Stimulated activated naive CD4-positive, alpha-beta T cell treated with Interleukin-2 at 50 U/mL for 16 hours (primary cell): ENCODE measurements at places on chromosomes 12 and 14.

DNA sequence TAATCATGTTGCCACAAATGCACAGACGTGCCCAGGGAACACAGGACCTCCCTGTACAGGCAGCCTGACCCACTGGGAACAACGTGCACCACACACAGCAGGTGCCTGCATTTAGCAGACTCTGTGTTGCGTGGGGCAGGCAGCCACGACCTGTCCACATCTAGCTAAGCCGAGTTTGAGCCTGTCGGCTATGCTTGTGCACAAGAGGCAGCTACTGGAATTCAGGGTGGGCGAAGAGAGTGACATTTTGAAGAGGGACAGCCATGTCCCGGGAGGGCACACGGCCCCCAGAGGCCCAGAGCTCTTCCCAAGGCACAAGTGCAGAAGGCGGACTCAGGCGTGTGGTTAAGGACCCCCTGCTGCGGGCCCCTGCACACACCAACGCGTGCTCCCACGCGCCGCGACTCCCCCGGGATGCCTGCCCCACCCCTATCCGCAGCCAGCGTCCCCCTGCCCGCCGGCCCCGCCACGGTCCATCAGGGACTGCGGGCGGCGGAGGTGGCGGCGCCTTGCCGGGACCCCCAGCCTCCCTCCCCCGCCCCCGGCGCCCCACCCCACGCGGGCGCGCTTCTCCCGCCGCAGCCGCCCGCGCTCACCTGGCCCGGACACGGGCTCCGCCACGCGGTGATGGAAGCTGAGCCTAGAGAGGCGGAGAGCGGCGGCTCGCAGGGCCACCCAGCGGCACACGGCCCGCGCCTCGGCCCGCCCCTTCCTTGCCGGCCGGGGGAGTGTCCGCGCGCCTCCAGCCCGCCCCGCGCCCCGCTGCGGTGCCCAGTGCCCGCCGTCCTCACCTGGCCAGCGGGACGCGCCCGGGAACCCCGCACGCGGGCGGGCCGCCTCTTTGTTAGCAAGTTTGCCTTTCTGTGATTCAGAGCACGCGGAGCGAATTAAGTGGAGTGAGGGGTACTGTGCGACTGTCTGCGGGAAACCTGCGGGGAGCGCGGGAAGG, 125.3 kb upstream of the PRMT8 start:
- no peak for DNase-seq

DNA sequence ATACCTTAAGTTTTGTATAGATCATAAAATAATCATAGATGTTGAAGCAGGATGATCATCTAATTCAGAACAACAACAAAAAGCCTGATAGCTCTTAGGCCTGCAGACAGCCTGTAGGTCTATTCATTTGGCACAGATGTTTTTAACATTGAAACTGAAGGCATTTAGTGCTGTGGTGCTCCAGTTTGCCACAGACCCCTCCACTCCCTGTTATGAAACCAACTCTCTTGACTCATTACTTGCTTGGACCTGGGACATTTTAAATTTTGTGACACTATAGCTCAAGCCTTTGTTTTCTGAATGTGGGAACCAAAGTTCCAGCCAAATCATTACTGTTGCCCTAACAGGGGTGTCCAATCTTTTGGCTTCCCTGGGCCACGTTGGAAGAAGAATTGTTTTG, 9.1 kb downstream of the PRKCH start:
- DNase-seq = no peak

DNA sequence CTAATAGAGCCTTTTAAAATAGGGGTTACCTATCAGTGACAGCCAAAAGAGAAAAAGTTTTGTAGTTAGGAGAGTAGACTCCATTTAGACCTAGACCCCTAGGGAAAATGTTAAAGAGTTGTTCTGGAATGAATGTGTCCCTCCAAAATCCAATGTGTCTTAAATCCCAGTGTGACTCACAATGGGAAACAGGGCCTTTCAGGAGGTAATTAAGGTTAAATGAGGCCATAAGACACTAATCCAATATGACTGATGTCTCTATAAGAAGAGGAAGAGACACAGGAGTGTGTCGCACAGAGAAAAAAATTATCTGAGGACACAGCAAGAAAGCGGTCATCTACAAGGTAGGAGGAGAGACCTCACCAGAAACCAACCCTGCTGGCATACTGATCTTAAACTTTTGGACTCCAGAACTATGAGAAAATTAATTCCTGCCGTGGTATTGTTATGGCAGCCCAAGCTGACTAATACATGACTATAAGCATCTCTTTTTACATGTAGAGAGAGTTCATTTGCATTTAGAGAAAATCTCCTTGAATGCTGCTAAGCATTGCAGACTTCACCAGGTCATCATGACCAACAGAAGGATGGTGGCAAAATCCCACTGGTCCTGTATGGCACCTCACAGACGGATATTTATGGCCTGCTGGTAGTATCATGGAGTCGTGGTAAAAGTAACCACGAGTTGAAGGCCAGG, 259.6 kb upstream of the TMTC1 start:
- DNase-seq = no peak

DNA sequence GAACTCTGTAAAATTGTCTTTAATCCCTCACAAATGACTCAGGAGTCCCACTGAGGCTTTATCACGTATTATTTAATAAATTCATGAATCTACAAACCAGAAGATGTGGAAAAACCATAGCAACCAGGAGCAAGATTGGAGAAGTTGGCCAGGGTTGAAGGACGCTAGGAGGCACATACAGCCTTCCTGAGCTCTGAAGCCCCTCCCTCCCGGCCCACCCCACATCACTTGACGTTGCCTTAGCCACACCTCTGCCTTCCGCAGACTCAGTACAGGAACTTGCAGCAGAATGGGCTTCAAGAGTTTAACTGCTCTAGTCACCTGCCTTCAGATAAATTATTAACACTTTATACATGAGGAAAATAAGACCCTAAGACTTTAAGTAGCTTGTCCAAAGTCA, 33.9 kb downstream of the SLC35F4 start:
- no peak for DNase-seq

GRCh38 chr12:29559198-29559597, 61.7 kb upstream of the OVCH1 start:
- no peak for DNase-seq

- DNase-seq = no peak
Observed at GRCh38 chr14:74637178-74637550, 25.1 kb upstream of the LTBP2 start.

- DNase-seq = no peak
Observed at GRCh38 chr14:21215879-21216251, 53.4 kb downstream of the HNRNPC start.

DNA sequence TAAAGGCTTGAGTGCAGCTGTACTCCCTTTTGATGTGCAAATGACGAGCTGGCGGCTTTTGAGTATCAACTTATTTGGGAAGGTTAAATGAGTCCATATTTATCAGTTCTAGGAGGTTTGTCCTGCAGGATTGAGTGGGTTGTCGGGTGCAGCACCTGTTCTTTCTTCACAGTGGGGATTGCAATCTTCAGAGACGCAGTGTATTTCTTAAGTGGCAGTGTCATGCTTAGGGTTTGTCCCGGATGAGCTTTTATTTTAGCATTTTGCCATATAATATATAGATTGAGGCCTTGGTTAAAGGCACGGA, 1.2 kb downstream of the FUT8 start:
- no peak for DNase-seq

DNA sequence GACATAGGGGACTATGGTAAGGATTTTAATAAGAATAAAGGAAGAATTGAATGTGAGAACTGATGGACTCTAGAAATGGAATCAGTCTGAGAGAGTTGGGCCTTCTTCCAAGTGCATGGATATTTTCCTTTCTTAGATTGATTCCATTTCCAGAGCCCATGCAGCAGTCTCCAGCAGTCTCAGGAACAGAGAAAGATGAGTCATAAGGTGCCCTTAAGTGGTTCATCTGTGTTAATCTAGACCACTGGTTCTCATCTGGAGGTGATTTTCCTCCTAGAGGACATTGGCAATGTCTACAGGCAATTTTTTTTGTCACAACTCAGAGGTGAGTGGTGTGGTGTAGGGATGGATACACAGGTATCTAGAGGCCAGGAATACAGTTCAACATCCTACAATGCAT, 25.9 kb downstream of the TRIM9 start:
- no peak for DNase-seq

DNA sequence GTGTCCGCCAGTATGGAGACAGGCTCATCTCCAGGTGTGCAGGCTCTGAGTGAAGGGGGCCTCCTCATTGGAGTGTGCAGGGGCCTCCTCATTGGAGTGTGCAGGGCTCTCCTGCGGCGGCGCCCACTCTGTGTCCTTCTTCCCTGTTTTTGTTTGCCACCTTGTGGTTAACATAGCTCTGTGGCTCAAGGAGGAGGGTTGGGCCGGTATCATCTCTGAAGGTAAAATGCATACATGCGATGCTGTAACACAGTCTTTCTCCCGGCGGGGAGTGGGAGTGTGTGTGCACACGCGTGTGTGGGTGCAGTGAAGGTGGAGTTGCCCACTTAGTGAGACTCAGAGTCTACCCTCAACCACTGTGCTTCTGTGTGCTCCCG, 429.4 kb downstream of the ZFP36L1 start:
- no peak for DNase-seq

DNA sequence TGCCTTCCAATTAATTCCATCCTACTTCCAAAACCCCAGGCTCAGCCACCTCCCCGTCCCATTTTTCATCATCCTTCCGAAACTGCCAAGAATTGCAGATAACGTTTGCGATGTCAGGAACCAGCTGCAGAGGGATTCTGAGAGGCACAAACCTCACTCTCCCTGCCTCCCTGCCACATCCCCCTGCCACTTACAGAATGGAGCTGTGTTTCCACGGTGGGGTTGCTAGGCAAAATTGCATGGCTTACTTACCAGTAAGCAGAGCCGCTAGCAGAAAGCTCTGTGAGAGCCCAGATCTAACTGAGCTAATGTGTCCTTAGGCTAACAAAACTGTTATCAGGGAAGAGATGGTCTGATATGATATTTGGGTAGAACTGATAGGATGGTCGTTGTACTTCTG, 127.4 kb downstream of the KCNK10 start:
- no peak for DNase-seq

DNA sequence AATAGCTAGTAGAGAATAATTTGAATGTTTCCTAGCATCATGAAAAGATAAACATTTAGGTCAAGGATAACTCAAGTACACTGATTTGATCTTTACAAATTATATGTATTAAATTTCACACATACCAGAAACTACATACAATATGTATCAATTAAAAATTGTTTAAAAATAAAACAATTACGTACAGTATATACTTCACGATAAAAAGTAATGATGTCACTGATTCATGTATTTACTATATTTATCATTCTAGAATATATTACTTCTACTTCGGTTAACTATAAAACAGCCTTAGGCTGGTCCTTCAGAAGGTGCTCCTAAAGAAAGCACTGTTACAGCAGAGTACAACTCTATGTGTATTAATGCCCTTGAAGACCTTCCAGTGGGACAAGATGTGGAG, 11.5 kb downstream of the RBM23 start:
- no peak for DNase-seq

DNA sequence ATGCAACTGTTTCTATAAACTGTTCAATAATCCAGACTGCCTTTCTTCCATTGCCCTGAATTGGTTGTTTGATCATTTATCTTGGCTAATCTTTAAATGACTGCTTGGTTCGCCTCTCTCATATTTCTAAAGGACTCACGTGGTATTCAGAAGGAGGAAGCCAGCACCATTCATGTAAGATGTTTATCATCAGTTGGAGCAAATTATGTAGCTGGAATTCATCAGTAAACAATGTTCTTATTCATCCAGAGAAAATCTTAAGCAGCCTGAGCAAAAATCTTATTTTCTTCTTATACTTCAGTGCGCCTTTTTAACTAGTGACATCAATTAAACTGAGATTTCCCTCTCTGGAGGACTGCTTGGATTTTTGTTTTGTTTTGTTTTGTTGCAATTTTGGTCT, 538.7 kb upstream of the TMEM132C start:
- DNase-seq = no peak

DNA sequence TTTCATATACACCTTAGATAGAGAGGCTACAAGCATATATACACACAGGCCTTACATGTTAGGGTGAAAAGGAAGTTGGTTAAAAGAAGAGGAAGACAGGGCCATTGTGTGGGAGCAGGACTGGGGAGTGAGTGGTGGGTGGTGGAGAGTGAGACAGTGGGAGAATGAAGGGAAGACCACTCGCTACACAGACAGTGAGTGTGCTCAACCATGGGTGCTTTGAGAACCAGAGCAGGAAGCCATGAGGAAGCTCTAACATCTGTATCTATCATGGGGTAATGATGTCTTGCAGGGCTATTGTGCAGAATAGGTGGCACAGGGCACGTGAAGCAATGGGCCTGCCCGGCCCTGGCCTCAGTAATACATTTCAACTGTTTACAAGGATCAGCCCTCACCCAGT, 11.4 kb upstream of the KRT74 start:
- no peak for DNase-seq

- no peak for DNase-seq
Observed at GRCh38 chr14:68564191-68564825, 228.6 kb downstream of the ZFP36L1 start.

DNA sequence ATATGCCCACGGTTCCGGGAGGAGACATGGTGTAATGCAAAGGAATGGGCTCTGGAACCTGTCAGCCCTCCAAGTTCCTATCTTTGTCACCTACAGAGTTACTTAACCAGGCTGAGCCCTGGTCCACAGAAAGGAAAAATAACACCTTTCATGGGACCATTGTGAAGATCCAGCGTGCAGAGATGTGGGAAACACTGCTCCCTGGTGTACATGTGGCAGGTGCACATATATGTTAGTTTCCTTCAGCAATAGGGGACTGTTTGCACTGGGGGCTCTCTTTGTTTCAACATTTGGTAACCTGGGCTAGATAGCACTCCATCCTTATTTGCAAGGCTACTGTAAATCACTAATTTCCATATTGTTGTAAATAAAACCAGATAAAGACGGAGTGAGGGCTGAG, 72.3 kb downstream of the ANO2 start:
- no peak for DNase-seq

DNA sequence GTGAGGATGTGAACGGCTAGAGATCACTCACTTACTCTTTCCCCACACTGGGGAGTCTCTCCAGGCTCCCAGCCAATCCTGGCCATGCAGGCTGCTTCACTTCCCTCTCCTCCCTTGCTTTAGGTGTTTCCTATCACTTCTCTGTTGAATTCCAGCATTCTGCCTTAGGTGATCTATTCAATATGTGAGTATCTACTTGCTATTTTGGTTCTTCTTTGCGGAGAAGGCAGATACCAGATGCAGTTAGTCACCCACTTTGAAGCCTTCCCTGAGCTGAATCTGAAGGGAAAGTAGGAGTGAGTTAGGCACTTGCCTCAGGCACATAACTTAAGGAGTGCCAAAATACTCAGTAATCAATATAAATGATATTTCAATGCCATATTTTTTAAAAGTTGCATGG, 36.0 kb upstream of the FAR2 start:
- no peak for DNase-seq

DNA sequence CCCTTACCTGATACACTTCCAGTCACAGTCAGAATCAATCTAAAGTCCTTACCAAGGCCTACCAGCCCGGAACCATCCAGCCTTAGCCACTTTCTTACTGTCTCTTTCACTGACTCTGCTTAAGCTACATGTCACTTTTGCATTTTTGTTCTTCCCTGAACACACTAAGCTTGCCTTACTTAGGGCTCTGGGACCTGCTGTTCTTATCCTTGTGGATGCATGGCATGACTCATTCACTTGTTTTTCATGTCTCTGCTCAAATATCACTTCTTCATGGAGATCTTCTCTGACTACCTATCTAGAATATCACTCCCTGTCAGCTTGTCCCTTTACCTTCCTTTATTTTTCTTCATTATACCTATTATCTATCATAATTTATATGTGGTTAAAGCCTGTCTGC, 65.6 kb upstream of the ZDHHC17 start:
- no peak for DNase-seq

- DNase-seq = no peak
Observed at GRCh38 chr14:66405158-66405557, 81.0 kb upstream of the CCDC196 start.
